Fibroblast of pulmonary artery (primary cell): ENCODE measurements at places on chromosomes 7 and 10.

DNA sequence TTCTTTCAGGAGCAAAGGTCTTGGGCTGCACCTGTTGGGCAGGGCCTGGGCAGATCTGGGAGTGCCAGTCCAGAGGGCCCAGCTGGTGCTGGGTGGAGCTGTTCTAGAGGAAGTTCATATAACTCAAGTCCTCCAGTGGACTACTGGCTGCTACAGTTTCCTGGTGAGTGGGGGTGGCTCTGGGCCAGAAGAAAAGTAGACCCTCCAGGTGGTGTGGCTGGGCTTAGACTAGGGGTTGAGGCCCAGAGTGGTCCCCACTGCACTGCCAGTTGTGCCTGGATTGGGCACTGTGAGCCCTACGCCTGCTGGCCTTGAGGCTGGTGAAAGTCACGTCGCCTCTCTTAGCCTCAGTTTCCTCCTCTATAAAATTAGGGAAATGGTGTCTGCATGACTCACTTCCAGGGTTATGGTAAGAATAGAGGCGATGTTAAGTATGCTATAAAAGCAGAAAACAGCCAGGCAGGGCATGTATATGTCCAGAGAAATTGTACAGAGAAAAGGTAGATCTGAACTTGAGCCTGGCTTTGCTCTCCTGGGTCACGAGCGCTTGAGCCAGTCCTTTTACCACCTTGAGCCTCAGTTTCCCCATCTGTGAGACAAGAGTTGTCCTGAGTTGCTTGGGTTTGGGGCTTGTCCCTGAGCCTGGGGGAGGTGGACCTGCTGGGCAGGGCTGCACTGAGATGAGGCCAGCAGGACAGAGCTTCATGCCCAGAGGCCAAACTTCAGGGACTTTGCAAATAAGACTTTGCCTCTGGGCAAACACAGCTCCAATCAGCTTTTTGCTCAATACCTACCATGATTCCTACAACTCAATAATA is 3.8 kb upstream of the CLDN3 start:
- no peak for DNase-seq

- DNase-seq: no peak
These were observed 1.8 kb downstream of the KCNIP2 start for GRCh38 chr10:101841826-101842225.

GRCh38 chr10:30111340-30112022 is 52.1 kb upstream of the JCAD start:
- peak; percentile 93 for DNase-seq

DNA sequence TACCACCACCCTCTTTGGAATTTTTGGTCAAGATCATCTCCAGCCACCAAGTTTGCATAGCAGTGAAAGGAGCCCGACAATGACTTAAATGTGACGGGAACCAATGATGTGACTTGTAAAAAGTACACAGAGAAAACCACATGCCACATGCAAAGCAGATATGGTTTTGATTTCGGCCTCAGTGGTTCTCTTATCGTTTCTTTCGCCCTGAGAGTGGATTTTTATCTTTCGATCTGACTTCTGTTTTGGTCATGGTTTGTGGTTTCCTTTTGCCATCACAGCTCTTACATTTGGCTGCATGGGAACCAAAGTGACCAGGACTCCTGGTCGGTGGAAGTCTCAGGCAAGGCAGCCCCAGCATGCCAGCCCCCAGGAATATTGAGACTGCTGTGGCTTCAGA is 31.5 kb downstream of the TCF7L2 start:
- DNase-seq: no peak

DNA sequence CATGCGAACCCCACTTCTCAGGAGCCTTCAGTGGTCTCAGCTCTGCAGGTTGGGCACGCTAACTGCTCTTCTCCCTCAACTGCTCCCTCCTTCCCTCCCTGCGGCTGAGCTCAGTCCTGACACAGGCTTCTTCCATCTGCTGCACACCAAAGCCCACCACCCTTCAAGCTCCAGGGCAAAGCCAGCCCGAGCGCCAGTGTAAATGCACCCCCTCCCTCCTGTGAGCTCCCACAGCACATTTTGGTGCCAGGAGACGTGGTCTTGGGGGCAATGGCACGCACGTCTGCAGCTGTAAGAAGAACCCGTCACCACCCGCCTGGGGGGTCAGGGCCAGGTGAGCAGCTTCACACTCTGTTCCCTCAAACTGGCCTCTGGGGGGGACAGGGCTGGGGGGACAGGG is 15.9 kb downstream of the VIPR2 start:
- DNase-seq: no peak

- no peak for DNase-seq
These were observed 89.6 kb downstream of the EGFR start for GRCh38 chr7:55108401-55108800.

DNA sequence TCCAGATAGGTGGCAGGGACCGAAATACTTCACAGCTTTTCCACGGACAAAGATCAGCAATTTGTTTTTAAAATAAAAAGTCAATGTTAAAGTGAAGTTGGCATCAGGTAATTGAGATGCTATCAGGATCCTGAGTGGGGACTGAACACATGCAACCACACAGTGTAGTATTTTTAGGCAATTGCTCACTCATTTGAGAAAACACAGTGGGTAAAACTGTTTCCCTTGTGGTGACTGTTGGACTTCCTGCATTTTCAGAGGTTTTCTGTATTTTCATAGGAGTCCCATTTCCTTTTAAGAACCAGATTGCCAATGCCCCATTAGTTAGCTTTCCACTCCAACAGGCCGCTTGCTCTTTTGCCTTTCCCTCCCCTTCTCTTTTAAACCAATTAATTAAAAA is 159.5 kb upstream of the ZNF32 start:
- DNase-seq: no peak

GRCh38 chr7:30351286-30351685 is 66.9 kb downstream of the ZNRF2 start:
- DNase-seq: no peak

DNA sequence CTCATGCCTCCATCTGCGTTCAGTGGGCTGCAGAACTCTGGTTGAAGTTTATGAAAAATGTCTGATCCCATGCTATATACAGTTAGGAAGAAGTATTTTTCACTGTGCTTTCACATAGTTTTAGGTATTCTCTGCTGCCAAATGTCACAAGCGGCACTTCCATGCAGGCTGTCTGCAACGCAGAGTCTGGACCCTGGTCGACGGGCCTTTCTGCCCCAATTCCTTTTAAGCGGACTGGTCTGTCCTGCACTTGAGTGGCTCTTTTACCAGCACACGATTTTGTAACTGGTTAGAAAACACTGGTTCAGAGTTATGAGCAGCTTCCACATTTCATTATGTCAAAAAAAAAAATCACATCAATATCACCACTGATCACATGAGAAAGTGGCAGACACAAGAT is 143.0 kb downstream of the DIP2C start:
- no peak for DNase-seq

DNA sequence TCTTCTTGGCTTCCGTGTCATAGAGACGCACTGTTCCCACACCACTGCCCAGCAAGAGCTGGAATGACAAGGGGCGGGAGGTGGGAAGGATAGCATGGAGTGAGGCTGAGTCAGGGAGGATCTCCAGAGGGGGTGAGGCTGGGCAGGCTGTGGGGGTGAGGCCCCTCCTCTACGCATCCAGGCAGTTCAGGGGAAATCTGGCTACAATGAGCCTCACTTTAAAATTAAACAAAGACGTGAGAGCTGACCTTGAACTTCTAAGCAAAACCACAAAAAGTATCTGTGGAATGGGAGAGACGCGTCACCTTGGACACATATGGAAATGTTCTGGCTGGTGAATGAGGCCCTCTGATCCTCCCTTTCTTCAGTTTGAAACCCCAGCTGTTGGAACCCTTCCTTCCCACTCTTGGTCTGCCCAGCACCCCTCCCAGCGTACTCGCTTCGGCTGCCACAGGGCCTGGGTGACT is 17.7 kb downstream of the WDR91 start:
- peak; percentile 49 for DNase-seq

GRCh38 chr7:44050121-44050914 is 5.8 kb downstream of the DBNL start:
- DNase-seq: no peak

DNA sequence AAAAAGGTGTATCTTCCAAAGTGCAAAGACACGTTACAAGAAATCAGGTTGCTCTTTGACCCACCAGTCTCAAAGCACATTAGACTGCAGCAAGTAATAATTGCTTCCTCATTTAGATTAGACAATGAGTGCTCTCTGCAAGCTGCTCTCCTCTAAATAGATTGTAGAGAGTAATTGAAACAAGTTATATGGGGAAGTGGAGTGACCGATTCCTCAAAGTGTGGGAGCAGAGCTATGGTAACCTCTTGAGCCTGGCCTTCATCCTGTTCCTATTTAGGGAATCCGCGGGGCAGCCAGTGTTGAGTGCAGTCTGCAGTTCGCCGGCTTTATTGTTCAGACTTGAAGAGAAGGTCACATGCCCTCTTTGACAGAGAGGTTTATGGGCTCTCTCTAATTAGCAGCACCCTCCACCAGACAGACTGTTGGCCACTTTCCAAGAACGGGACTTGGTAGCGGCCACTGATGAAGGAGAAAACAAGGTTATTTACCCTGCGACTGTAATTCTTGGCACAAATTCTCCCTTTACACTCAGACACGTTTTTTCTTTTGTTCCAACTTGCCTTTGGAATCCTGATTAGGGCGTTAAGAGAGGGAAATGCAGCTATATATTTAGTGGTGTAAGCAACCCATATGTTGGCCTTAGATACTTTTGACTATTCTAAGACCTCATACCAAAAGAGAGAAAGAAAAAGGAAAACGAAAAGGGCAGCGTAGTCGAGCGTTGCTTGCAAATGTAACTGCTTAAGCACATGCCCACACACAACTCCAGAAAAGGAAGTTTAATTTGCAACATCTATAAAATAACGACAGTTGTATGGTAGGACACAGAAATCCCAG is 107.5 kb downstream of the REEP3 start:
- DNase-seq: no peak

GRCh38 chr10:17368708-17369272 is 85.6 kb downstream of the ST8SIA6 start:
- DNase-seq: no peak

DNA sequence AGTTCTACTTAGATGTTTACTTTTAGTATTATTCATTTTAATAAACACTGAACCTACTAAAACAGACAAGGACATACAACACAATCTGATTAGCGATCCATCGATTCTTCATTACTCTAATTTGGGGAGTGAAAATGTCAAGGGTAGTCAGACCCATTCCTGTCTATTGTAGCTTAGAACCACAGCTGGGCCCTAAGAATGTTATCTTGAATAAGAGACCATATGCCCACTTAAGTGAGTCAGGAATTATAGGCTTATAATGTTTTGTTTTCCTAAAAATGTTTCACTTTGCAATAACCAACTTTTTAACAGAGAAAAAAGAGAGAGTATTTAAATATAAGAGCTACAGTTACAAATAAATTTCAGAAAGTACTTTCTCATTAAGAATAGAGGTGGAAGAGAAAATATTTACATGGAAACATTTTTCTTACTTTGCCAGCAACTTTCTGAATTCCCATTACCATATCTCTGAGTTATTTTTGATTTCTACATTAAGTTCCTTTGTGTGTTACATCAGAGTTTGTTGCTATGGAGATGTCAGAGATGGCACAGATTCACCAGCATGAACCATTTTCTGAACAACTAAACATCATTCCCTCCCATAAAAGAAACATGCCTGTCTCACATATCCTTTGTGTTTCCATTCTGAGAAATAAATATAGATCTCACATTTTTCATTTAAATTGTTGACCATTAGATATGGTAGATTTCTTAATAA is 75.4 kb upstream of the SLC13A1 start:
- peak; percentile 93 for DNase-seq
